Hair follicular keratinocyte (primary cell): ENCODE measurements at places on chromosomes 5 and 9. TPM values are rescaled to one million over a fixed set of nuclear protein-coding genes. Genes with fewer than 3 reads are reported as not detected.

Gene FLT4
- total RNA-seq, result 0.08 and 0.16 TPM in 2 replicates

Gene GMCL2
- not detected in 2 replicates for total RNA-seq

Gene DIRAS2
- not detected in 2 replicates for total RNA-seq

Gene IFNA10
- not detected in 2 replicates for total RNA-seq

Gene NPR3
- total RNA-seq, result 0.08 and 0.15 TPM in 2 replicates

Gene C7
- total RNA-seq, result 1.6 TPM in 1 of 2 replicates, not detected in the other

Gene MSX2
- total RNA-seq, result 2.4 and 4.8 TPM in 2 replicates

Gene HTR4
- not detected in 2 replicates for total RNA-seq

Gene TENT4A
- 9.7 and 13.5 TPM in 2 replicates for total RNA-seq

Gene SLC25A48
- total RNA-seq, result not detected in 2 replicates

Gene CATSPER3
- not detected in 2 replicates for total RNA-seq

Gene CARD19
- total RNA-seq, result 53.7 and 76.0 TPM in 2 replicates

Gene B4GALT1
- total RNA-seq, result 82.0 and 117 TPM in 2 replicates

Gene SLC36A3
- total RNA-seq, result not detected in 2 replicates

Gene CORO2A
- total RNA-seq, result 21.3 and 22.3 TPM in 2 replicates

Gene OR1J2
- not detected in 2 replicates for total RNA-seq

Gene FAM169A
- total RNA-seq, result 19.4 and 22.3 TPM in 2 replicates

Gene NR6A1
- total RNA-seq, result 0.27 and 0.47 TPM in 2 replicates

Gene TRIP13
- 24.7 and 63.7 TPM in 2 replicates for total RNA-seq

Gene IRX1
- total RNA-seq, result 40.1 and 41.2 TPM in 2 replicates

Gene GPX8
- total RNA-seq, result 28.5 and 40.4 TPM in 2 replicates
